ENCODE measurements at places on chromosomes 6 and 20.

DNA sequence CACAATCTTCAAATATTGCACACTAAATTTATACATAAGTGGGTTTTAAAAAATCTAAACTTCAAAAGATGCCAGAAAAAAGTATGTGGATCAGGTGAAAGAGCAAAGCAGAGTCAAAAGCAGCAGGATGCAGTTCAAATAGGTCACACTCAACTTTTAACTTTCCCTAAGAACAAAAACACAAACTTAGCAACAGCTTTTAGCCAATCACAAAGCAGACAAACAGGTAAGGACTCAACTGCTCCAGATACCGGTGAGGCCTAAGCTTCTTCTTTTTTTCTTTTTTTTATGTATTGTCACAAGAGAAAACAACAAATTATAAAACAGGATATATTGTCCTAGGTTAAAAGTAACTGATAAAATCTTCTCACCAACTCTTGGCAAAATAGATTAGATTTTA, 74.7 kb downstream of the SESN1 start:
- DNase-seq: no peak

- peak; percentile 69 for DNase-seq
Measured at GRCh38 chr6:19605624-19606023, 231.5 kb upstream of the ID4 start.

- DNase-seq: no peak
Measured at GRCh38 chr20:49578436-49578835, 10.5 kb upstream of the PTGIS start.

- no peak for DNase-seq
Measured at GRCh38 chr20:10249048-10249770, 30.6 kb downstream of the SNAP25 start.

GRCh38 chr6:98981473-98981872, 33.7 kb upstream of the FBXL4 start:
- no peak for DNase-seq

DNA sequence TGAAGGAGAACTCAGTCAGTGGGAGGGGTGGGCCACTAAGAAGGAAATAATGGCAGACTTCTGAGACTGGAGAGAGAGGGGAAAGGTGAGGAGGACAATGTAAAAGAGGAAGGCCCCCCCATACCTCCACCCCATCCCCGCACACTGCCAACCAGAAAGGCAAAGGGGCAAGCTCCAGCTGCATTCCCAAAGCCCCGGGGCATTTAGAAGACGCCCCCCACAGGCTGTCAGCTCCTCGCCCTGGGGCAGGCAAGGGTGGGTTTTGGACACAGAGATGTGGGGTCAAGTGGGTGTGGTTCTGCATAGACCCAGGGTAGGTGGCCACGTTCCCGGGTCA, 20.8 kb upstream of the SLC22A7 start:
- DNase-seq: no peak

DNA sequence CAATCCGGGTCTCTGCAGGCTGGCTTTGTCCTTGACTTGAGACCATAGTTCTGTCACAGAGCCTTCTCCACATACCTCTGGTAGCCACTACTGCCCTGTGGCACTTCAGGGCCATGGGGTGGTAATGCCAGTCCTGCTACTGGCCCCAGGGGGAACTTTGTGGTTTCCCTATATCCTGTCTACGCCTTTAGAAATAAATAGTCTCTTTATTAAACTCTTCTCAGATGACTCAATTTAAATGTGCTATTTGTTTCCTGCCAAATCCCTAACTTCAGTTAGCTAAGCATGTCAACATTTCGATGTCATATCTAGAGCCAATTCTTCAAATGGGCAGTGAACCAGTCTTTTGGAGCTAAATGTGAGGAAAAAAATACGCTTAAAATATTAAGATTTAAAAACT, 60.1 kb downstream of the SEL1L2 start:
- DNase-seq: no peak

- DNase-seq: no peak
Measured at GRCh38 chr6:142292166-142292924, 9.5 kb upstream of the ADGRG6 start.

DNA sequence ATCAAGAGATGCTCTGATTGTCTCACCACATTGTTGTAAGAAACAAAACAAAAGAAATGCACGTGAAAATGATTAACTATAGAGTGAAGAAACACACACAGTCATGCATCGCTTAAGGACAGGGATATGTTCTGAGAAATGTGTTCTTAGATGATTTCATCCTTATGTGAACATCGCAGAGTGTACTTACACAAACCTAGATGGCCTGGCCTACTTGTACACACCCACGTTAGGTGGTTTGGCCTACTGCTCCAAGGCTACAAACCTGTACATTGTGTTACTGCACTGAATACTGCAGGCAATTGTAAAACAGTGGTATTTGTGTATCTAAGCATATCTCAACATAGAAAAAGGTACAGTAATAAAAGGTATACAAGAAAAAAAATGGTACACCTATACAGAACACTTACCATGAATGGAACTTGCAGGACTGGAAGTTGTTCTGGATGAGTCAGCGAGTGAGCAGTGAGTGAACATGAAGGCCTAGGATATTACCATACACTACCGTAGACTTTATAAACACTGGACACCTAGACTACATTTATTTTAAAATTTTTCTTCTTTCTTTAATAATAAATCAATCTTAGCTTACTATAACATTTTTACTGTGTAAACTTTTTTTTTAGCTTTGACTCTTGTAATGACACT, 48.6 kb downstream of the FKBP5 start:
- no peak for DNase-seq

DNA sequence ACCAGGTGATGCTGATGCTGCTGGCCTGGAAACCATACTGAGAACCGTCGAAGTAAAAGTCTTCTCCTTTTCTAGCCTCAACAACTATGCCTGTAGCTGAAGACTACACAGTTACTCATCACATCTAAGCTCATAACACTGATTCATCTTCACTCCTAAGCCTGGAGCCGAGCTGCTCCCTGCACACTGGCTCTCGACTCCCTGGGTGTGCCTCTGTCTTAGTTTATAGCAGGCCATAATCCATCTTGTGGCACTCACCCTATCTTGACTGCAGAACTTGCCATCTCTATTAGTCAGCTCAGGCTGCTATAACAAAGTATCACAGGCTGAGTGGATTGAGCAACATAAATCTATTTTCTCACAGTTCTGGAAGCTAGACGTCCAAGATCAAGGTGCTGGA, 191.0 kb downstream of the UNC5CL start:
- no peak for DNase-seq

GRCh38 chr6:147441751-147442150, 66.7 kb upstream of the SAMD5 start:
- DNase-seq: no peak

DNA sequence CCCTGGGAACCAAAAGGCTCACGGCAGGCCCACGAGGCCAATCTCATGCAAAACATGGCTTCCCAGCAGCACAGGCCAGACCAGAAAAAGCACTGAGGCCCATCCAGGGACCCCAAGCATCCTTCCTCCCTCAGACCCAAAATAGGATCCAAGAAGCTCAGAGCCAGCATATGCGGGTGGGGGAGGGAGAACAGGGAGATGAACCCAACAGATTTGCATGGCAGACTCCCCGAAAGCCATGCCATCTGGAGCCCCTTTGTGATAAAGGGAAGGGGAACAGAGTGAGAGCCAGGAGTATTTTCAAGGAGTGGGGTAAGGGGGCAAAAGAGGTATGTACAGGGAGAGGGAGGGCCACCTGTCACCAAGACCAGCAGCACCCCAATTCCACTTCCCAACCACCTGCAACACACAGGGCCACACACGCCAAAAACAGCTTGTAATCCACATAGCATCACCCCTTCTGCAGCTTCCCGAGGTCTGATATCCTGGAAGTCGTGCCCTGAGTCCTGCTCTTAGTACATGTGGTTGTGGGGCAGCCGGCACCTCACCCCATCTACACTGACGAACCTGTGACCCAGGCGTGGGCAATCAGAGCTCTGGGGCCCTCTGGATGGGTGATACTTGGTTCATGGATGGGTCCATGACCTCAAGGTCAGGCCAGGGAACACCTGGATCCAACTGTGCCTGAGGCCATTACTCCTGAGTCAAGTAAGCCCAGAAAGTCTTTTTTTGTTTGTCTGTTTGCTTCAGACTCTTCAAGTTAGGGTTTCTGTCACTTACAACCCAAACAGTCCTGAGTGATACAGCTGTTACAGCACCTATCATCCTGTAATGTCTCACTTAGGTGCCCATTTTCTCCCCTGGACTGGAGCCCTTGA, 24.4 kb downstream of the PREX1 start:
- no peak for DNase-seq

DNA sequence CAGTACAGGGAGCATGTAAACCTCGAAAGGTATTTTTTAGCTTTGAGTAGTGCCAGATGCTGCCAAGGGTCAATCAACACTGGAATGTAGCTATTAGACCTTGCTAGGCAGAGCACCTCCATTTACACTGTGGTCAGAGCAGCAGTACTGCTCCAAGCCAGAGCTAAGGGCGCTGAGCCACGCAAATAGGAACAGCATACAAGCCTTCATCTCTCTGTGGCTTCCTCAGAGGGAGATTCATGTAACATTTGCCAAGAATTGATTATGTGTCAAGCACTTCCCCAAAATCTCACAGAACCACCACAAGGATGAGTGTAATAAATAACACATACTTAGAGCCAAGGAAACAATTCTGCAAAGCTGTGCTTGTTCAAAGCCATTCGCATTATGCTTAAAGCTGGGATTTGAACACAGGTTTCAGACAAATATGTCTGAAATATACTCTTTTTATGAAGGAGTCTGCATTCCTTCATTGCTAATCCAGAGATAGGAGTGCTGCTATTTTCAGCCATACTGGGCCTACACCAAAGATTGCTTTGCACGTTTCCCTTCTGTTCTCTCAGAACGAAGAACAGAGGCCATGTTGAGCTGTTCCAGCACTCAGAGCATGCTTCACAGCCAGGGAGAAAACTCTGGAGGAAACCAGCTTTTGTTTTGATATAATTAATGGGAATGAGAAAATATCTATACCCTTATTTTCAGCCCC, 97.7 kb downstream of the SLC16A10 start:
- no peak for DNase-seq

DNA sequence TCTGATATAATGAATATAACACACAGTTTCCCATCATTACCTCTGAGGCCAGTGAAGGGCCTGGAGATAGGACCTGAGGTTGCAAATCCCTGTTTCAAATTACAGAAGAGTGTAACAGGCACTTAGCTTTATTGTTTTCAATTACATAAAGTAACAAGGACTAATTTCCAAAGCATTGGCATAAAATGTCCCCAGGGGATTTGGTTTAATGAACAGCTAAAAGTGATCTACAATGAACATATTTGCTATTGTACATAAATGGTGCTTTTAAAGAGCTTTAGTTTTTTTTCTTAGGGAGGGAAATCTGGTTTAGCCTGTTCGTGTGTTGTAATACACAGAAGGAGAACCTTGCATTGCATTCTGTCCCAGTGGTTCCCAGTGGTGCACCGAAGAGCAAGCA, 54.4 kb downstream of the HMGN3 start:
- DNase-seq: no peak

DNA sequence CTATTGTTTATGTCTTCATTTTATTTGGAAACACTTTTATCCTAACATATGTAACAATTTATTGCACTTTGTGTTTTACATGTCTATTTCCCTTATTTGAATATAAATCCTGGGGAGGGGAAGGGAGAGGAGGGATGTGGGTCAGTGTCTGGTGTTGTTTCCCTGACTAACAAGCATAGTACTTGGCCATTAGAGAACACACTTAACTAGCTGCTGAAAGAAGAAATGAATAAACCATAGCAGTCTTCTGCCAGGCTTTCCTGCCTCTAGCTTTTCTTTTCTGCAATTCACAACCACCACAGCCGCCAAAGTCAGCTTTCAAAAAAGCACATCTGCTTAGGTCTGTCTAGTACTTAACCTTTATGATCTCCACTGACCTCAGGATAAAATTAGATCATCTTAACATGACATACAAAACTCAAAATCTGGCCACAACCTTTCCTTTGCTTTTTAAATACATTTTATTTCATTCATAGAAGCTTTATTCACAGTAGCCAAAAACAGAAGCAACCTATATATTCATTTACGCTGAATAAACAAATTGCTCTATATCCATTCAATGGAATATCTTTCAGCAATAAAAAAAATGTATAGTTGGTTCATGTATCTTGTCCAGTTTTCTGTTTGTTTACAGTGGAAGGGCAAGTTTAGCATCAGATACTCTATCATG, 16.3 kb downstream of the PDSS2 start:
- DNase-seq: no peak

- DNase-seq: no peak
Measured at GRCh38 chr6:152720974-152721373, 23.3 kb downstream of the MYCT1 start.

- DNase-seq: peak; percentile 5
Measured at GRCh38 chr6:107106165-107106564, 9.2 kb downstream of the BEND3 start.

- peak; percentile 67 for DNase-seq
Measured at GRCh38 chr6:16632101-16632500, 129.2 kb downstream of the ATXN1 start.

GRCh38 chr6:52706001-52706400, 35.1 kb downstream of the TMEM14A start:
- no peak for DNase-seq

DNA sequence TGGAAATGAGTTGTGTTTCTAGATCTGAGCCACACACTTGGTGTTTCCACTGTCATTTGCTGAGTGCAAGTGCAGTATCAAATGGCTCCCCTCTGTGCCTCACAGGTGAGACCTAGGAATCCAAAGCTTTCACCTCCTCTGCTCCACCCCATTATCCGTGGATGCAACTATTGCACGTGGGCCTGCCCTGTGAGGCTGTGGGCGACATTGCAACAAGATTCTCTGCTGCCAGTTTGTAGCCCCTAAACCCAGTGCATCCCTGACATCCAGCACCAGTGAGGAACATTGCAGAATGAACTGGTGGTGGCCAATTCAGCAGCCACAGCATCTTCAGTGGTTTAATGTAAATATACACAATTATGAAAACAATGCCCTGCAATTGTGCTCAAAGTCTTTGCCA, 115.0 kb upstream of the FOXA2 start:
- DNase-seq: no peak

- DNase-seq: no peak
Measured at GRCh38 chr6:150008588-150008987, 16.7 kb downstream of the RAET1L start.

DNA sequence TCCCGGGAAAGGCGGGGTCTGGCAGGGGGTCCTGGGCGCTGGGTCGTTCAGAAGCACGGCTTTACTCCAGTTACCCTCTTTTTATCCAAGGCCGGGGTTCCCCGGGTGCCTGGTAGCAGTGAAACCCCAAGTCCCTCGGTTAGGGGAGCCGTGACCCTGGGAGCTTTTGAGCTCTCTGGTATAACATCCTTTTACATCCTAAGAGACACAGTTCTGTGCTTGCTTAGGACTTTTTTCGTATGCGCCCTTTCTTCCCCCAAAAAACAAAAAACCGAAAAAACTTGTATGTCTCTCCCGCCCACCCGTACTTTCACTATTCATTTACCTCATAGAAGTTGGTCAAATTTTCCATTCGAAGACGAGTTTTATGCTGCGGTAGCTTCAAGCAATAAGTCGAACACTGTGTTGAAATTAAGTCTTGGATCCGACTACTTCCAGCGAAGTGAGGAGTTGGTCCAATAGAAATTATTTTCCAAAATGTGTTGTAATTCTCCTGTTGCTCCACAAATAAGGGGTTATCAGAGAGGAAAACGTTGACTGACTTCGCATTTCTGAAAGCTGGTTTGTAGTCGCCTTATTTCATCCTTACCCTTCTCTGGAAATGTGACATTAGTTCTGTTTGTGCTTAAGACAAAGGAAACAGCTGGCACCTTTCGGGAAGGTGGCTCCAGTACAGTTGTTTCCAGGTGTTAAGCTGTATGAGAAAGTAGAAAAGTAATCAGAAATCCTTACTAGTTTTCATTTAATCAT, 816 bp upstream of the MAN1A1 start:
- no peak for DNase-seq

GRCh38 chr20:23606652-23607049, 934 bp upstream of the CST9 start:
- peak; percentile 86 for DNase-seq

All from neural progenitor cell (in vitro differentiated cells).